ENCODE measurements at places on chromosomes 1 and 21. TPM values are rescaled to one million over a fixed set of nuclear protein-coding genes. Genes with fewer than 3 reads are reported as not detected.

- H3K27ac ChIP-seq, result no peak overlapping the region
- DNase-seq, result no peak
- H3K4me3 ChIP-seq, result no peak overlapping the region
- no peaks in the 10 kb centered on the region for H3K36me3 ChIP-seq
- H3K27me3 ChIP-seq, result peaks cover 3% of the 10 kb centered on the region
These were observed 7.9 kb downstream of the TCHH start for GRCh38 chr1:152107031-152107983.

The CELA2B gene
- 0.57 TPM for total RNA-seq

The CITED4 gene
- 19.0 TPM for total RNA-seq

- peaks cover 3% of the 10 kb centered on the region for H3K4me1 ChIP-seq
- no peaks in the 10 kb centered on the region for H3K36me3 ChIP-seq
- H3K27ac ChIP-seq, result peak overlapping the region; percentile 88
- no peak for DNase-seq
These were observed 19.0 kb downstream of the ARHGEF10L start for GRCh38 chr1:17558541-17558940.

- H3K27ac ChIP-seq, result no peak overlapping the region
- peaks cover 2% of the 10 kb centered on the region for H3K4me1 ChIP-seq
- H3K36me3 ChIP-seq, result no peaks in the 10 kb centered on the region
- no peak overlapping the region for H3K4me3 ChIP-seq
These were observed 58.2 kb downstream of the ZNF644 start for GRCh38 chr1:90963651-90964050.

GRCh38 chr1:240029418-240029817, 62.3 kb upstream of the FMN2 start:
- H3K27me3 ChIP-seq, result no peaks in the 10 kb centered on the region
- no peaks in the 10 kb centered on the region for H3K36me3 ChIP-seq
- no peak overlapping the region for H3K4me3 ChIP-seq
- no peak overlapping the region for H3K27ac ChIP-seq
- H3K4me1 ChIP-seq, result no peaks in the 10 kb centered on the region
- no peak for DNase-seq

The PPP1R12B gene
- total RNA-seq, result 1,102 TPM

DNA sequence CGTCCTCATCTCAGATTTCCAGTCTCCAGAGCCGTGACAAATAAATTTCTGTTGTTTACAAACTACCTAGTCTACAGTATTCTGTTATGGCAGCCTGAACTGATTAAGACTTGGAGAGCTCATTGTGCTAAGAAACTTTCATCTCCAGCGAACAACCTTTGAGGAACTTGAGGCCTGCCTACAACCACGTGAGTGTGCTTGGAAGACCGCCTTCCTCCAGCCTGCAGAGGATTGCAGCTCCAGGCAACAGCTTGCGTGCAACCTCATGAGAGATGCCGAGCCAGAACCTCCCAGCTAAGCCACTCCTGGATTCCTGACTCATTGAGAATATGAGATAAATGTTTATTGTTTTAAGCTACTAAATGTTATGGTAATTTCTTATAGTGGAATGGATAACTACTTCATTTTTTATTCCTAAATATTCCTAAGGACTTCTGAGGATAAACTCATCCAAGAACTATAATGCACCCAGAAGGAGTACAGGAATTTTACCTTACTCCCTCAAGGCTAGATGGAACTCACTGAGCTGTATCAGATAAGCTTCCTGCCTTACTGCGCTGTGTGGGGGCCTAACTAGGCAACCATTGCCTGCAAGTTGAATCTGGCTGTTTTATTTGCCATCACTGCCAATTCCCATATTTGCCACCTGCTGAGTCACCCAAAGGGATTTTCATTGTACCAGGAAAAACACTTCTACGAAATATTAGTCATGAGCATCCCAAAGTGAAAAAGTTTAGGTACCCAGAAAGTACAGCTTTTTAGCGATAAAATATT, 17.6 kb downstream of the FAM177B start:
- H3K27me3 ChIP-seq, result no peaks in the 10 kb centered on the region
- peaks cover 3% of the 10 kb centered on the region for H3K4me1 ChIP-seq
- peak; percentile 91 for DNase-seq
- H3K36me3 ChIP-seq, result no peaks in the 10 kb centered on the region
- H3K27ac ChIP-seq, result no peak overlapping the region

DNA sequence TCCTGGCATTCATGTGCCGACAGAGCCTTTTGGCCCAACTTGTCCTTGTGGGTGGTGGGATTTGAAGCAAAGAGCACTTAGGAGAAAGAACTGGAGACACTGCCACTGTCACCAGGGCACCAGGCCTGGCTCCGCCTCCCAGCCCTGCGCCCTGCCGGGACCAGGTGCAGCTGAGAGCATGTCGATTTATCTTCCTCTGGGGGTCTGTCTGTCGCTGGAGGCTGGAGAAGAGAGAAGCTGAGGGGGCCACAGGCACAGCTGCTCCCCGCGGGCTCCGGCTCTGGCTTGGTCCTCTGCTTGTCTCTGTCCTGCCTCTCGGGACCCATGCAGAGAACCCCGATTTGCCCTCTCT, 28.2 kb downstream of the PCNT start:
- H3K36me3 ChIP-seq, result peaks cover 14% of the 10 kb centered on the region
- H3K27me3 ChIP-seq, result no peaks in the 10 kb centered on the region
- no peak overlapping the region for H3K4me3 ChIP-seq

- no peak overlapping the region for H3K4me3 ChIP-seq
- no peaks in the 10 kb centered on the region for H3K36me3 ChIP-seq
- H3K27ac ChIP-seq, result no peak overlapping the region
- H3K27me3 ChIP-seq, result no peaks in the 10 kb centered on the region
These were observed 31.1 kb downstream of the CHODL start for GRCh38 chr21:18275781-18276180.

The C1orf141 gene
- not detected for total RNA-seq

The AIM2 gene
- 0.97 TPM for total RNA-seq

DNA sequence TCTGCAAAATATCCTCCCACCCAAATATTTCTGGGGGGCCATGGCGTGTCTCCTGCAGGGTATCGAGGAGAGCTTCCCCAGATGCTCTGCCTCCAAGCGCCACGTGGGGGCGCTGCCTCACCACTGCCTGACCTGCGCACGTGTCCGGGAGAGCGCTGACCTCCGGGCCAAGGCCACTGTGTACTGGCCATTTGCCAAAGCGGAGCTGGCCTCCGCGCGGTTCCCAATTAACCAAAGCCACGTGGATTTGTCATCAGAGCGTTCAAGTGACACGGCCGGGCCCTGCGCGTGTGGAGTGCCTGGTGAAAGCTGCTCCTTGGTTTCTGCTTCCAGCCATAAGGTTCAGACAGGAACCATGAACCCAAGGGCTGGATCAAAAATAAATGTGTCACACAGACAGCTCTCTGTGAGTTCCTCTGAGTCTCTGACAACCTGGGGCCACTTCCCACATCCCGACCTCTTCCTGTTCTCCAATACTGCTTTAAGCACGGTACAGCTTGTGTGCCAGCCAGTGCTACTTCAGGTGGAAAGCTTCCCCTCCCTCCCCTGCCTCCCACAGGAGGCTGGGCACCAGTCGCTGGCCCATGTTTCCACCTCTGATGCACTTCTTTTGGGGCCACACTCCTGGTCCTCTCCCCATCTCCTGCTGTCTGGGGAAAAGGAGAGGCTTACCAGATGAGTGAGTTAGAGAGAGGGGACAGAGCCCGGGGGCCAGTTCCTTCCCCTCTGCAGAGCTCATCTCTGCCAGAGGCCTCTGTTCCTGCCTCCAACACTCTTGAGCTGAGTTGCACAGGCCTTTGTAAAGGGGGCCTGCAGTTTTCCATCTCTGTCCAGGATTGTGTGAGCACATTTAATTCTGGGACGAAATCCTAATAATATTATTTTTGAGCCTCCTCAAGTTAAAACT, 26.1 kb downstream of the ZP4 start:
- H3K4me1 ChIP-seq, result no peaks in the 10 kb centered on the region
- H3K27me3 ChIP-seq, result no peaks in the 10 kb centered on the region
- H3K4me3 ChIP-seq, result no peak overlapping the region
- DNase-seq, result peak; percentile 67
- H3K36me3 ChIP-seq, result no peaks in the 10 kb centered on the region
- H3K27ac ChIP-seq, result no peak overlapping the region

The OR10Z1 gene
- not detected for total RNA-seq

DNA sequence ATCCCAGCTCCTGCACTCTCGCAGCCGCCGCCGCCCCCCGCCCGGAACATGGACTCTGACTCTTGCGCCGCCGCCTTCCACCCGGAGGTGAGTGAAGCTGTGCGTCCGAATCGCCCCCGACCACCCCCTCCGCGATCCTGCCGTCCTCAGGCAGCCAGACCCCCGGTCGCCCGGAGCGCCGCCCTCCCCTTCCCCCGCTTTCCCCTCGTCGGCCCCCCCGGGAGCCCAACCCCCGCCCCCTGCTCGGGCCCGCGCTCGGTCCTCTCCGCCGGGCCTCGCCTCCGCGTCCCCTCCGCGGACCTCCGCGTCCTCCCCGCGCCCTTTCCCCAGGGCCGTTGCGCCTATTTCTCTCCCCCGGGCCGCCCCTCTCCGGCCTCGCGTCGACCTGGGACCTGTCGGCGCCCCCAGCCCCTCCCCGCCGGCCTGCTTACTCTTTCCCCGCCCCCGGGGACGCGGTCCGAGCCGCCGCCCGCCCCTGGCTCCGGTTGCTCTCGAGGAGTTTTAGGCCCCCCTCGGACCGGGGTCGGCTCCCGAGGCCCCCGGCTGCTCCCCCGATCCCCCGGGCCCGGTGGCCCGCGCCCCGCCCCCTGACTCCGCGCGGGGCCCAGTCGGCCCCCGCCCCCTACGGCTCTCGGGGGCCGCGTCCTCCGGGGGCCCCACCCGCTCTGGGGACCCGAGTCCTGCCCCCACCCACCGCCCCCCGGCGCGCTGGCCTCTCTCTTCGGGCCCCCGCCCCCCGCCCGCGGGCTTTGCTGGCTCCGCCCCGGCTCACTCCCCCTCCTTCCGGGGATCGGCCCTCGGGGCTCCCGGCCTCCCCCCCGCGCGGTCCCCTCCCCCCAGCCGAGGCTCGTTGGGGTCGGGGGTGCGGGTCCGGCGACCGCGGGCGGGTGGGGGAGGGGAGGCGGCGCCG, 743 bp downstream of the PHF13 start:
- no peaks in the 10 kb centered on the region for H3K4me1 ChIP-seq
- H3K27me3 ChIP-seq, result no peaks in the 10 kb centered on the region
- peak; percentile 91 for DNase-seq

- peaks cover 3% of the 10 kb centered on the region for H3K4me1 ChIP-seq
- H3K4me3 ChIP-seq, result no peak overlapping the region
- no peaks in the 10 kb centered on the region for H3K36me3 ChIP-seq
These were observed 128.3 kb downstream of the EDEM3 start for GRCh38 chr1:184626076-184627006.

DNA sequence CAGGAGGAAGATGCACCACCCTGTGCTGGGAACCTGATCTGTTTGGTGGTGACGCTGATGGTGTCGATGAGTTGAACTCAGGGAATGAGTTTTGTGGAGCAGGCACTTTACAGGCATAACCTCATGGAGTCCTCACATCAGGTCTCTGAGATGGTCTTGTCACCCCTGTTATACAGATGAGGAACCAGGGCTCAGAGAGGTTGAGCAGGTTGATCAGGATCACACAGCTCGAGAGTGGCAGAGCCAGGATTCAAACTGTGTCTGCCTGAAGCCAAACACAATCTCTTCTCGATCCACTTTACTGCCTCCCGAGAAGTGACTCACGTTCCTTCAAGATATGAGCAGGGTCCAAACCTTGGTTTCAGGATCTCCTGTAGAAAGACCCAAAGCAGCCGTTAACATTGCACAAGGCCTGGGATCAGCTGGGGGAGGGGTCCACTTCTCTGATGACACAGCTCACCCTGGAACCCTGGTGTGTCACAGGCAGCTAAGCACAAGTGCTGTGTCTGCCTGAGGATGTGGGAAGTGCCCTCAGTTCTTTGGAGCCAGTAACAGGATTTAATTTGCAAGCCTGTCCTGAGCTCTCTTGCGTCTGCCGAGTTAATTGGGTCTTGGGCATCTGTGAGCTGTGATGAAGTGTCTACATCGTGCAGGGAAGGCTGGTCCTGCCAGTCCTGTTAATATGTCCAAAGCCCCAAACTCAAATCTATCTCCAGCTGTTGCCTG, 65.4 kb upstream of the STUM start:
- no peak overlapping the region for H3K4me3 ChIP-seq
- H3K36me3 ChIP-seq, result no peaks in the 10 kb centered on the region
- DNase-seq, result no peak
- H3K27me3 ChIP-seq, result no peaks in the 10 kb centered on the region
- no peaks in the 10 kb centered on the region for H3K4me1 ChIP-seq

- DNase-seq, result no peak
- H3K4me3 ChIP-seq, result no peak overlapping the region
- no peaks in the 10 kb centered on the region for H3K4me1 ChIP-seq
- H3K27me3 ChIP-seq, result no peaks in the 10 kb centered on the region
- H3K27ac ChIP-seq, result no peak overlapping the region
These were observed 1.2 kb upstream of the DENND1B start for GRCh38 chr1:197776351-197777105.

The FGGY gene
- total RNA-seq, result 17.3 TPM

GRCh38 chr1:204250428-204251030, 36.7 kb upstream of the GOLT1A start:
- H3K27ac ChIP-seq, result no peak overlapping the region
- H3K4me3 ChIP-seq, result no peak overlapping the region
- no peaks in the 10 kb centered on the region for H3K4me1 ChIP-seq
- no peaks in the 10 kb centered on the region for H3K27me3 ChIP-seq
- H3K36me3 ChIP-seq, result no peaks in the 10 kb centered on the region
- peak; percentile 61 for DNase-seq

DNA sequence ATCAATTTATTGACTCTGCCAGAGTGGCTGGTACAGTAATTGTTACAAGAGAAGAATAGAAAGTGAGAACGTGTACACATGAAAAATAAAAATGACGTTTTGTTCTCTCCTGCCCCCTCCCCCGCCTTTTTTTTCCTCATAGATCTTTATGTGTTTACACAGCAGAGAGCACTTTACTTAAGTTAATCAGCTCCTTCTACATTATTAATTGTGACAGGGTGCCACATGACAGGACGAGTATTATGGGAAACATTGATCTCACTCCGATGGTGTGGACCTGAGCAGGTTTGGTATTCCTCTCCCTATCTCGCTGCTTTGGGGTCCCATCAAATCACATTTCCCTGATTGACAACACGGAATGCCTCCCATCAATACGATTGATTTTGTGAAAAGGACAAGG, 285.7 kb downstream of the TM2D1 start:
- H3K36me3 ChIP-seq, result no peaks in the 10 kb centered on the region
- no peak for DNase-seq
- H3K4me3 ChIP-seq, result no peak overlapping the region
- H3K4me1 ChIP-seq, result peaks cover 18% of the 10 kb centered on the region
- H3K27ac ChIP-seq, result no peak overlapping the region

DNA sequence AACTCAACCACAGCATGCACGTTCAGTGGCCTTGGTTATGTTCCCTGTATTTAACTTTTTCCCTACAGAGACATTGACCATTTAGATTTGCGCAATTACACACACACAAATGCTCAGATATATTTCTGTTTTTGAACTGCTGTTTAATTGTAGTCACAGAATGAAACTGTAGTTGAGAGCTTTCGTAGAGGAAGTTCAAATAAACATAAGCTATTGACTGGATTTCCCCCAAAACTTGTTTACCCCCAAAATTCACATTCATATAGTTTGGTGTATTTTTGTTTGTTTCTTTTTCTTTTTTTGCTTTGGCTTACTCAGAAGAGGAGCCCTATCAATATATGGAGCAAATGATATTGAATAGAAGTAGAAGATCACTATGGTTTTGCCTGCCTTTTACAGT, 921.0 kb downstream of the ADGRL2 start:
- no peaks in the 10 kb centered on the region for H3K36me3 ChIP-seq
- H3K4me1 ChIP-seq, result no peaks in the 10 kb centered on the region
- no peaks in the 10 kb centered on the region for H3K27me3 ChIP-seq
- no peak overlapping the region for H3K4me3 ChIP-seq

- H3K4me1 ChIP-seq, result no peaks in the 10 kb centered on the region
- H3K27ac ChIP-seq, result peak overlapping the region; percentile 22
- no peaks in the 10 kb centered on the region for H3K27me3 ChIP-seq
- H3K36me3 ChIP-seq, result peaks cover 7% of the 10 kb centered on the region
- no peak overlapping the region for H3K4me3 ChIP-seq
- no peak for DNase-seq
These were observed 11.9 kb downstream of the PIGV start for GRCh38 chr1:26799479-26800142.

The ADGRL2 gene
- total RNA-seq, result 62.7 TPM

Measured in aorta (tissue), 5 donors.